ENCODE measurements at places on chromosomes 5 and 9.

- DNase-seq, result no peak
Measured at GRCh38 chr5:102668220-102668932, 86.7 kb upstream of the PAM start.

- DNase-seq, result no peak
Measured at GRCh38 chr9:132244582-132245455, 83.0 kb downstream of the NTNG2 start.

- no peak for DNase-seq
Measured at GRCh38 chr5:170297589-170298462, at the start of gene LCP2. Gene LCP2 (minus strand): TSS chr5:170297777. CDS start chr5:170297611, 166 bp downstream.

GRCh38 chr5:9654886-9655285 is 24.7 kb upstream of the TAS2R1 start:
- no peak for DNase-seq

DNA sequence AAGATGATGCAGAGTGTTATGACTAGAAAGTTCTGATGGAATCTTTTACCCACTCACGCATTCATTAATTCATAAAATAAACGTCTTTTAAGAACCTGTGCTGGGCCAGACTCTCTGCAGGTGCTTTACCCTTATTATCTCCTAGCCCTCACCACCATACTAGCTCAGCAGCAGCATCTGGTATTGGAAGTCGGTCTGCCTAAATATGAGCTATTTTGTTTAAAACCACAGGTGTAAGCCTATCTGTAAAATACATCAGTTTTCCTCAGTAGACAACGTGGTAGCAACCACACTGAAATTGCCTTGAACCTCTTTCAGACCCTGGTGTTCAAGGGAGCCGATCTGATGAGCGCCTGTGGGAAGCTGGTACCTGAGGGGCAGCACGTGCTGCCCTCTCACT is 69.4 kb downstream of the PPIC start:
- no peak for DNase-seq

GRCh38 chr9:122374885-122375420 is 4.1 kb downstream of the PTGS1 start:
- no peak for DNase-seq

DNA sequence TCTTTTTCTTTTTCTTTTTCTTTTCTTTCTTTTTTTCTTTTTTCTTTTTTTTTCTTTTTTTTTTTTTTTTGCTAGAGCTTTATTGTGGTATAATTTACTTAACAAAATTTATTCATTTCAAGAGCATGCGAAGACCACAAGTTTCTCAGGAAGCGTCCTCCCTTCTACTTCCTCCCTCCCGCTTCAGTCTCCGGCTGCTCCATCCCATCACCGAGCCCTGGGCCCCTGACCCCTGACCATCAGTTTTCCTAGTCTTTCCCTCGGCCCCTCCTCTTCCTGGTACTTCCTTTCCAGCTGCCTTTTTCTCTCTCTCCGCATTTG is 34.7 kb downstream of the C9orf152 start:
- DNase-seq, result no peak

GRCh38 chr9:14323985-14324650 is 10.2 kb upstream of the NFIB start:
- DNase-seq, result no peak

DNA sequence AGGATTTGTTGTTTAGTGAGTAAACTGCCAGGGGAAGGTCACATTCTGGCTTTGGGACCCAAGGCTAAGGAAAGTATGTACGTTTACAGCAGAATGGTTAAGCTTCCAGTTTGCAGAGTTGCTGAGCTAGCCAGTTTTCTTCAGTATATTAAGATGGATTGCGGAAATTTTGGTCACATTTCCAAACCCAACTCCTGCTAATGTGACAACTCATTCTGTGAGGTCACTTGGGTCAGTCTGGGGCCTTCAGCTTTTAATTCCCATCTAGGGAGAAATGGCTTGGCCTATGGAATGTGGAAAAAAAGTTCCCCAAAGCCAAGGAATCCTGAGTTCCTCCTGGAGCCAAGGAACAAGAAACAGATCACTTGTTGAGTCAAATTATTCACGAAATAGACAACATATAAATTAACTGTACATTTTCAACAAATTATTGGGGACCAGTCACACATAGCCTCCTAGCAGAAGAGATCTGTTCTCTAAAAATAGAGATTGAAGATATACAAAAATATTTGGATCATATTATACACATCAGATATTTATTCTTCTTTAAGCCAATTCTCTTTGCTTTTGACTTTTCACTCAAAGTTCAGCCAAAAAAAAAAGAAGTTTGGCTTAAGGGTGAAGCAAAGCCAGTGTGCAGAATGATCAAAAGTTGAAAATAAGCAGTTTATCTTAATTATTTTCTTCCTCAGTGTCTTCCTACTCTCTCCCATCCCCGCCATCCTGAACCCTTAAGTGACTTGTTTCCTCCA is 8.8 kb downstream of the KCNV2 start:
- no peak for DNase-seq

GRCh38 chr9:121388140-121388905 is 18.3 kb upstream of the STOM start:
- DNase-seq, result no peak

DNA sequence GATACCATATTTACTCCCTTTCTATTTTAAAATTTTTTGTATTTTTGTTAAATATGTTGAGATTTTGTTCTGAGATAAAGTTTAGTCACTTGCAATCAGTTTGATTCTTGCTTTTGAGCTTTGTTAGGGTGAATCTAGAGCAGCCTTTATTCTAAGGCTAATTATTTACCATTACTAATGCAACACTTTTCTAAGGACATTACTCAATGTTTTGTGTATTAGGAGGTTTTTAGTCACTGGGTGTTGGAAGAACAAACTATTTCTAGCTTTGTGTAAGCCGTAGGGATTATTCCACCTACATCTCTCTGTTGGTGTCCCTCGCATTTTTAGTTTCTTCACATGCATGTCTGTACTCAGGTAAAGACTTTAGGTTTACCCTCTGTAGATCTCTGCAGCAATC is 379.5 kb upstream of the CD180 start:
- no peak for DNase-seq

DNA sequence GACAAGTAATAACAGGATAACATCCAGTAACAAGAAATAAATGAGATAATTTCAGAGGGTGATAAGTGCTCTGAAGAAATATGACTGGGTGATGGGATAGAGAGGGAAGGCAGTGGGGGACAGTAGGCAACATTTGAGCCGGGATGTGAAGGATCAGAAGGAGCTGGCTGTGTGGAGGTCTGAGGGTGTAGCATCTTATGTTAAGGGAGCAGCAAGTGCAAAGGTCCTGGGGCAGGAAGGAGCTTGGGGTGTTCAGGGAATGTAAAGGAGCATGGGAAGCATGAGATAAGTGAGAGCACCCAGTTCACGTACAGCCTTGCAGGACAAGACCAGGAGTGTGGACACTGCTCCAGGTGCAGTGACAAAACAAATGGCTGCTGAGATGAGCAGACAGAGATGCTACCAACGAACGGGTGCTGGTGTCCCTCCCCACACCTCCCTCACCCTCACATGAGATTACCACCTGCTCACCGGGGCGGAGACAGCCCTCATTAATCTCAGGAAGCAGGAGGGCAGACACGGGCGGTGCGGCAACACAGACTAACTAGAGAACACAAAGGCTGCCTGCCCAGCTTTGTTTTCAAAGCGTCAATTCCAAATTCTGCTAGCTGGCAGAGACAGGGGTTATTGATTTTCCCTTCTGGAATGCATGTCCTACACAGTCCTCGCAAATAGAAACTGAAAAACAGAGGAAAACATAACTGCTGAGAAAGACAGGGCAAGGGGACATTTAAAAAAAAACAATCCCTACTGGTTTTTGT is 298.1 kb upstream of the PANK3 start:
- no peak for DNase-seq

- DNase-seq, result no peak
Measured at GRCh38 chr9:16031971-16032370, 479.1 kb downstream of the CCDC171 start.

GRCh38 chr5:79032031-79032695 is 37.3 kb downstream of the DMGDH start:
- DNase-seq, result no peak

DNA sequence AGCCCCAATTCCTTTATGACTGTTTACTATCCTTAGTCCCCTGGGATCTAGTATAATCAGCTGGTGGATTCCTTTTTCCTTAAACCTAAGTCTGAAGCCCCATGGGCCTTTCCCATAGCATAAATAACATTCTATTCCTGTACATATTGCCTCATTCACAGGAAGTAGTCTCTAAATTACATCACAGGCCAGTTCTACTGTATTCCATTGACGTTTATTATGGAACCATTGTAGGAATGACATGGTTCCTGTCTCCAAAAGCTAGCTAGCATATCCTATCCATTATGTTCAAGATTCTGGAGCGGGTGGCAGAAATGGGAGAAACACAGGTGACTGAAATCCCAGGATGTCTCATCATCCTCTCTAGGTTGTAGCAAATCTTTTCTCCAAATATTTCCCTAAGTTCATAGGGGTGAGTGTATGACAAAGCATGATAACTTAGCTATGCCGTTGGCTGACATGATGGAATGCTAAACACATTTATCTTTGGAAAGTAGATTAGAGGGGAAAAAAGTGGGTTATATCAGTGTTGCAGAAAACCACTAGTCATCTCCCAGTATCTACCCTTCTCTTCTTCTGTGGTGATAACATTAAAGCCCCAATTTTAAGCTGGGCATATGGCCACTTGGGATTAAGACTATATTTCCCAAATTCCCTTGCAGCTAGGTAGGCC is 140.1 kb downstream of the FGF1 start:
- no peak for DNase-seq

DNA sequence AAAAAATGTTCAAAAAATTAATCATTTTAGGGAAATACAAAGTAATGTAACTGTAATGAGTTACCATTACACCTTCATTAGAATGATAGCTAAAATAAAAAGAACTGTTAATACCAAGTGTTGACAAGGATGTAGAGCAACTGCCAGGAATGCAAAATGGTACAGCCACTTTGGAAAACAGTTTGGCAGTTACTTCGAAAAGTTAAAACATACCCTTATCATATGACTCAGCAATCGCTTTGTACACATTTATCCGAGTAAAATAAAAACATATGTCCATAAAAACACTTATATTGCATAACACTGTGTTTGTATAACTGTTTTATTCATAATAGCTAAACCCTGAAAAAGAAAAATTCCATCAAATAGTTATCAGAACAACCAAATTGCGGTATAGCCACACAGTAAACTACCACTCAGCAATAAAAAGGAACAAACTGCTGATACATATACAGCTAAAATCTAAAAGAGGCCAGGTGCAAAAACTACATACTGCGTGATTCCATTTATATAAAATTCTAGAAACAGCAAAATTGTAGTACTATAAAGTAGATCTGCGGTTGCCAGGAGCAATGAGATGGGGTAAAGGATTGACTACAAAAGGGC is 61.7 kb downstream of the RFX3 start:
- DNase-seq, result no peak

DNA sequence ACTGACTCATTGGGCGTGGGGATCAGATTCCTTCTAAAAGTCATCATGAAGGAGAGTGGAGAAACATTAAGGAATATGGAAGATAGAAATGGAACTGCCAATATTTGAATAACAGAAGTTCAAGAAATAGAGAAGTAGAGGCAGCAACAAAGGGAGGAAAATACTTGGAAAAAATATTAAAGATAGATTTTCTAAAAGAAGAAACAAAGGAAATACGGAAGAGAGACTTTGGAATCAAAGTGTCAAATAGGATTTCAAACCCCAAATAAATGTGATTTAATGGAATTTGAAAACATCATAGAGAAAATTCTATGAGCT is 605.1 kb upstream of the KLF4 start:
- DNase-seq, result no peak

DNA sequence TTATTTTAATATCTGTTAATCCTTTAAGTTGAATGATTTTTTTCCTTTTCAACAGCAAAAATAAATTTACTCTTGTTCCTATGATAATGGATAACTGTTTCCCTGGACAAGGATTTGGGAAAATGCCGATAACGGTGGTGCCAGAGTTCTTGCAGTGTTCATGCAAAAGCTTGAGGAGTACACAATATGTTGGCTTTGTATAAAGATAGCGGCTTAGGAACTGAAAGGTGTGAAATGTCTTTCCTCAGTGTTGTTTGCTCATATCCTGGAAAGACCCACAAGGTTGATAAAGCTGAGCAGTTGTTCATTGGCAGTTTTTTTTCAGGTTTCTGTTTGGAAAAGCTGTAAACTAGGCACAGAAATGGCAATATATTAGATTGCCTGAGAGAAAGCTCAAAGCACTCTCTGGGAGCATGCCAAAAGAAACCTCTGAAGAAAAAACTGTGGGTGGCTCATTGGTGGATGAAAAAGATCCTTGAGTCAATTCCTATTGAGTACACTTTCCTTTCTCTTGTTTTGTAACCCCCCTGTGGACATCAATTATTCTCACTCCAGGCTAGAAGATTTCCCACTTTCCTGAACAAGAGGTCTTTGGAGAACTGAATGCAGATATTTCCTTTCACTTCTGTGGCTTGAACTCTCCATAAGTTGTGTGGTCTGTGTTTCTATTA is 117.2 kb upstream of the RGMB start:
- no peak for DNase-seq

- DNase-seq, result no peak
Measured at GRCh38 chr5:174301848-174302625, 256.5 kb downstream of the NSG2 start.

DNA sequence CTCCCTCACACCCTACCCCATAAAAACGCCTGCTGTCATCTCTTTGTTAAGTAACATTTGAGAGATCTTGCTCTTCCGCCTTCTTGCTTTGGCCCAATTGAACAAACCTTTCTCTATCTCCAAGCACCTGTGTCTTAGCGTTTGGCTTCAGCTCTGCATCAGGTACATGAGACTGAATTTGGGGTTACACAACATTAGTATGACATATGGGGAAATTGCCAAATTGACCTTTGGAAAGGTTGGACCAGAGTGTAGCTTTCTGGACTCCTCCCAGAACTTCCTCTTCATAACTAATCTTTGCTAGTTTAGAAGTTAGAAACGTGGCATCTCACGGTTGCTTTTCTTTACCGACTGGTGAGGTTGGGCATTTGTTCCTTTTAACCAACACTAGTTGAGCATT is 3.5 kb upstream of the EXOSC3 start:
- DNase-seq, result no peak

DNA sequence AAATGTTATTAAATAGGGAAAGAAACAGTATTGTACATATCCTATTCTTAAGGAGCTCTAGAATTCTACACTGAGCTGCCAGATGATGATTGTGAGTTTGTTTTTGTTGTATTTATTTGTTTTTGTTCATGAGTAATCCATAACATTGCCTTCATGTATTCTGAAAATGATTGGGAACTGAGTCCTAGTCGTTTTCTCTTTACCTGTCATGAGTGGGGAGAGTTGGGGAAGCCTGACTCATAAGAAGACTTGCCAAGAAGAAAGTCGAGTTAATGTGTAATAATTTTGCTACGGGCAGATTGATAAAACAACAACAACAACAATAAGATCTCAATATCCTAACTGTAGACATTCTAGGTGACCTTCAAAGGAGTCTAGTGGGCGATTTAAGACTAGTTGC is 103.8 kb downstream of the ANKRD55 start:
- DNase-seq, result no peak

DNA sequence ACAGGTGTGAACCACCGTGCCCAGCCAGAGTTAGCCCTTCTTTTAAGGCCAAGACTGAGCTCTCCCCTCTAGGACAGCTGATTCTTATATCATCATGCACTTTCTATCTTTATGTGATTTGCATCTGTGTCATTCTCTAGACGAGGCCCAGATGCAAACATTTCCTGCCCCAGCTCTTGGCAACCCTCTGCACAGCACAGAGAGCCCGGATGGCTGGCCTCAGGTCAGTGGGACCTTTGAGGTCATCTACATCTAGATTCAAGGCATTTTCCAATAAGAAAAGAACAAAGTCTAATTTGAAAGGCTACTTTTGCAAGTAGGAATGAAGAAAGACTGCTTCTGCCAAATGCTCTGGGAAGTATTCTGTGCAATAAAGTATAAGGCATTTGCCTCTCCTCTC is 109.0 kb upstream of the DAB2 start:
- DNase-seq, result no peak

Data from stimulated activated CD4-positive, alpha-beta T cell treated with anti-CD3 and anti-CD28 coated beads, TNF-alpha, amount 100 ng/mL, for 1 hour (primary cell).